ENCODE measurements at places on chromosomes 16 and 17. TPM values are rescaled to one million over a fixed set of nuclear protein-coding genes. Genes with fewer than 3 reads are reported as not detected.

The C16orf86 gene
- 3.0 TPM for total RNA-seq

The SLC26A11 gene
- total RNA-seq = 4.7 TPM

GRCh38 chr17:21162394-21162775, 35.6 kb downstream of the DHRS7B start:
- no peak for DNase-seq

DNA sequence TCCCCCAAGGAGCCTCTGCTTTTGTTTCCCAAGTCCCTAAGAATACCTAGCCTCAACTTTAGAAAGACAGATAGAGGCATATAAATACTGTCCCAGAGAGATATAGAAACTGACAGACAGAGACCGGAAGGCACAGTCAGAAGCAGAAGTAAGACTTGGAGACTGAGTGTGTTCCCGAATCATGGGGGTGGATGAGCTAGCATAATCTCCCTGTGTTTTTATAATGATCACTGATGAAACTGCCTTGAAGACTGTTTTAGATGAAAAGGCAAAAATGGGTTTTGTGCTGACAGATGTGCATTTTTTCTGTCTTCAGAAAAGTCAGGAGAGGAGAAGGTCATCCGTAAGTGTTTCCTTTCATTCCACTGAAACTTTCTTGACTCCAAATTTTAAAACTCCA, 8.3 kb upstream of the PSMD3 start:
- no peak for DNase-seq

- DNase-seq = no peak
Measured at GRCh38 chr16:87945351-87946042, 5.7 kb upstream of the BANP start.

DNA sequence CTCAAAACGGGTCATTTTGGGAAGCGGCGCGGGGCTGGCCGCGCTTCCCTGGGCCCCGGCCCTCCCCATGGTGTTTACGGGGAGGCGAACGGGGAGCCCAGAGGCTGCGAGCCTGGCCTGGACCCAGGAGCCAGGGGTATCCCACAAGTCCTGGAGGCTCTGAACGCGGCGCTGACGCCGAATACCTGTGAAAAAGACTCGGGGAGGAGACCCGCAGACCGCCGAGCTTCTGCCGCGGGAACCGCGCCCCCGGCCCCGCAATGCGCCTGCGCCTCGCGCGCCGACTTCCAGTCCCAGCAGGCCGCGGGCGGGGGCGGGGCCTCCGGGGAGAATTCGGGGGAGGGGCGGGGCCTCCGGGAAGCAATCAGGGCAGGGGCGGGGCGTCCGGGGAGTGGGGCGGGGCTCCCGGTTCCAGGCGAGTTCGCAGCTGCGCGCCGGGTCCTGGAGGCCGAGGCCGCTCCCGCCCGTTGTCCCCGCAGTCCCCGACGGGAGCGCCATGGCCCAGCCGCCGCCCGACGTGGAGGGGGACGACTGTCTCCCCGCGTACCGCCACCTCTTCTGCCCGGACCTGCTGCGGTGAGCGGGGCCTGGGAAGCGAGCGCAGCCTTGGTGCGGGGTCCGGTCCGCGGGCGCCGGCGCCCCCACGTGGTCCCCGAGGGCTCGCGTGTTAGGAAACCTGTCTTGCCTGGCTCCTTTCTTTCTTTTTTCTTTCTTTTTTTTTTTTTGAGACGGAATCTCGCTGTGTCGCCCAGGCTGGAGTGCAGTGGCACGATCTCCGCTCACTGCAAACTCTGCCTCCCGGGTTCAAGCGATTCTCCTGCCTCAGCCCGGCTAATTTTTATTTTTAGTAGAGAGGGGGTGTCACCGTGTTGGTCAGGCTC, at the start of gene DECR2:
DECR2 (plus strand) TSS at position 418 of the 881 bp plus-strand sequence; CDS start at position 497, 79 bp downstream.
- DNase-seq = peak; percentile 100

DNA sequence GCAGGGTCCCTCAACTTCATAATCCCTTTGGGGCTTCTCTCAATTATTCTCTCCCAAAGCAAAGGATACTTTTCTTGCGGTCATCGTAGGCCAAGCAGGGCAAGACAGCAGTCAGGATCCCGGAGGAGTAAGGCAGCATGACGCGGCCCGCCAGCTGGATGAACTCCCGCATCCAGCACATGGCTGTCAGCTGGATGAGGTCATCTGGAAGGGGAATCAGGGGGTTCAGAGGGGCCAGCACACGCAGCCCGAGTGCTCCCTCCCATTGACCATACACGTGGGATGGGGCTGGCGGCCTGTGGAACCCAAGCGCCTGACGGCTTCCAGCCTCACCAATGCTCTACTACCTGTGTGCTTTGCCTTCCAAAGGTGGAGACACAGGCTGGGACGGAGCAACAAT, 19.2 kb downstream of the VAC14 start:
- no peak for DNase-seq

DNA sequence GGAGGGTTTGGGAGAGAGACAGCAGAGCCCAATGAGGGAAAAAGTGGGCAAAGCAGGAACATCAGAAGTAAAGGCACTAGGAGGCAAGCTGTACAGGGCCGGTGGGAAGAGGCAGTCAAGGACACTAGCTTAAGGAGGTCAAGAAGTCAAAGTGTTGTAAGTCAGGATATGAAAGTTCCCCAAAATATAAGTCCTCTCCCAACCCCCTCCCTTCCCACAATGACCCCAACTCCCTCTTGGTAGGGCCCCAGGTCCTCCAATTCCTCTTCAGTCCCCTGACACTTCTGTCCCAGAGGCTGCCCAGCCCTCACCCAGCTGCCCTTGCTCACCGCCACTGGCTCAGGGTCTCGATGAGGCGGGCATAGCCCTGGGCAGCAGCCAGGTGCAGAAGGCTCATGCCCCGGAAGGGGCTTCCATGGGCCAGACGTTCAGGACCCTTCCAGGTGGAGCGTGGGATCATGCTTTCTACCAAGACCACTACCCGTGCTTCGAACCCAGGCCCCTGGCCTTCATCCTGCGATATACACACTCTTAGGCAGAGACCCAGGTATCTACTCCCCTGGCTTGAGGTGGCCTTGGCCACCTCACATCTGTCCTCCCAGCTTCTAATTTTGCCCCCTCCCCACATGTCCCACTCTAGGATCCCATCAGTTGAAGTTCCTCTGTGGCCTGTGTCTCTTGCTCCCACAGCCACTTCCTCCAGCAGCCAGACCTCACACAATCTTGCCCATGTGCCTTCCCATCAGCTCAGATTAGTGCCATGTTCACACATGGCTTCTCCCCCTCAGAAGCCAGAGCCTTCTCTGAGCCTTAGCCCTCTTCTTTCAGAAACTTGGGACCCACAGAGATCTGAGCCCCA, 5.9 kb upstream of the SPAG7 start:
- DNase-seq = no peak

- no peak for DNase-seq
Measured at GRCh38 chr16:72427051-72427782, 255.3 kb upstream of the PMFBP1 start.

DNA sequence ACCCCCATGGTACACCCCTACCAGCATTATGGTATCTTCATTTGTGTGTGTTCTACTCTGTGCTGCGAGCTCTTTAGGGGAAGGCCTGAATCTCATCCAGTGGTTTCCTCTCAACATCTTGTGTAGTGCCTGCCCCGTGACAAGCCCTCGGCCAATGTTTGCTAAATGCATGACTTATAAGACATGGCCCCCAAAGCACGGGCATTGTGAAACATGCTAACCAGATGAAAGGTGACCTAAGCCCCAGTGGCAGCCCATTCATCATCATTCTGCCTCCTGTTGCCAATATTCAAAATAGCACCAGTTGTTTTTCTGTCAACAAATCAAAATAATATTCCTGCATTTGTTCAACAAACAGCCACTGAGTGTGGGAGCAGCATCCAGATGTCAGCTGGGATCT, 108.8 kb upstream of the HSBP1 start:
- no peak for DNase-seq

GRCh38 chr16:23499801-23500200, 10.5 kb downstream of the GGA2 start:
- no peak for DNase-seq

GRCh38 chr17:10126616-10127501, 71.5 kb downstream of the GAS7 start:
- peak; percentile 66 for DNase-seq

DNA sequence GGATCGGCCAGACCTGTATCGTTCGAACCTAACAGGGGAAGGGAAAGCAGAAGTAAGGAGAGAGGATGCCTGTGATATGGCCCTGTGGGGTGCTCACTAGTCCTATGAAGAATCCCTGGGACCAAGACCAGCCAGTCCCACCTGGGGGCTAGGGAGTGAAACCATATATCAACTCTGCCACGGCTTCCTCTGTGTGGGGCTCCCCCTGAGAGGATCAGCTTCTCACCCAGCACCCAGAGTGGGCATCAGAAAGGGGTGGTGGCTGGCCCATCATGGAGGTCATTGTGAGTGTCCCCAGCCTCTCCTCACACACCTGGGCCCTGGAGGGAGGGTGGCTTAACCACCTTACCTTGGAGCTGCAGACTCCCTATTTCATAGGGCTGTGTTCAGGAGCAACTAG, 30.1 kb upstream of the SREBF1 start:
- DNase-seq = no peak

DNA sequence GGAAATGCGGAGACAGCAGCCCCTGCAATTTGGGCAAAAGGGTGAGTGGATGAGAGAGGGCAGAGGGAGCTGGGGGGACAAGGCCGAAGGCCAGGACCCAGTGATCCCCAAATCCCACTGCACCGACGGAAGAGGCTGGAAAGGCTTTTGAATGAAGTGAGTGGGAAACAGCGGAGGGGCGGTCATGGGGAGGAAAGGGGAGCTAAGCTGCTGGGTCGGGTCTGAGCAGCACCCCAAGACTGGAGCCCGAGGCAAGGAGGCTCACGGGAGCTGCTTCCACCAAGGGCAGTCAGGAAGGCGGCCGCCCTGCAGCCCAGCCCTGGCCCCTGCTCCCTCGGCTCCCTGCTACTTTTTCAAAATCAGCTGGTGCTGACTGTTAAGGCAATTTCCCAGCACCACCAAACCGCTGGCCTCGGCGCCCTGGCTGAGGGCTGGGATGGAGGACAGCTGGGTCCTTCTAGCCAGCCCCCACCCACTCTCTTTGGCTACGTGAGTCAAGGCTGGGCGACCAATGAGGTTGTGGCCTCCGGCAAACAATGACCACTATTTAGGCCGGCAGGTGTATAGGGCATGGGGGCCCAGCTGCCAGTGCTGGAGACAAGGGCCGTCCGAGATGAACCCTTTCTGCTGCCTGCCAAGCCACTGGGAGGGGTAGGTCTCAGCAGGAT, 507 bp downstream of the SERPINF1 start:
- no peak for DNase-seq

GRCh38 chr17:51921500-51921899, 237.0 kb downstream of the CA10 start:
- DNase-seq = no peak

- DNase-seq = no peak
Measured at GRCh38 chr17:17172001-17172939, 33.9 kb downstream of the PLD6 start.

GRCh38 chr16:56143666-56144065, 47.6 kb upstream of the GNAO1 start:
- no peak for DNase-seq

- no peak for DNase-seq
Measured at GRCh38 chr17:28395426-28395825, 10.6 kb downstream of the SLC46A1 start.
